ENCODE measurements at places on chromosomes 16 and 17.

- no peak for DNase-seq
These were observed 81.3 kb downstream of the COX10 start for GRCh38 chr17:14150619-14151018.

DNA sequence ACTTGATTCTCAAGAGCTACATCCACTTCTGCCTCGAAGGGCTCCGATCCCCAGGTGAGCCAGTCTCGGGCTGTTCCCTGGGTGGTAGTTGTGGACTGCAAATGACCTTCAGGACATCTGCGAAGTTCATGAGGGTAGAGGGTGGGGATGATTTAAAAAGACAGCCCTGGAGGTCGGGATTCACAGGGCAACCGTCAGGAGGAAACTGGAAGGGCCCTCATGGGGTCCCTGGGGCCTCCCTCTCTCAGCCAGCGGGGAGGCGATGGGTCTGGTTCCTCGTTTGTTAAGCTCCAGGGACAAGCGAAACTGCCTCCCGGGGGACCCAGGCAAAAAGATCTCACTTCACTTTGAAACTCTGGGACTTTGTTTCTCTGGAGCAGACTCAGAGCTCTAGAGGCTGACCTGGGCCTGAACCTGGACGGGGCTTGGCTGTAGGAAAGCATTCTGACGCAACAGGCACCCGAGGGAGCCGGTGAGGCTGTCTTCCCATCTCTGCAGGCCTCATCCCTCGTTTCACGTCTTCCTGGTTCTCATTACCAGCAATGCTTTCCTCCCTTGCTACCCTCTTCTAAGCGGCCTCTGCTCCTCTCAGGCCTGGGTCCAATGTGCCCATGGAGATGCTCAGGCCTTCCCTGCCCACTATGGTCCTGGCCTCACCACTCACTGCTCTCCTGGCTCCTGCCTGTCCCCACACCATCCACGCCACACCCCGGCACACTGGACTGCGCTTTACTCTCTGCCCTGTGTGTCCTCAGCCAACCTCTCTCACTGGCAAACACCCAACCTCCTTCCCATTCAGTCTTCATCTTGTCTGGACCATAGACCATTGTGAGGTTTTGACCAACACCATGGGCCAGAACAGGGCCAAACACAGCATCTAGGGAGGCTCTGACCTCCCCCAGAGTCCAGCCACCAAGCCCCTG, 214.2 kb upstream of the TNRC6C start:
- DNase-seq, result no peak

- DNase-seq, result no peak
These were observed 1.3 kb downstream of the C17orf58 start for GRCh38 chr17:67994817-67995569.

DNA sequence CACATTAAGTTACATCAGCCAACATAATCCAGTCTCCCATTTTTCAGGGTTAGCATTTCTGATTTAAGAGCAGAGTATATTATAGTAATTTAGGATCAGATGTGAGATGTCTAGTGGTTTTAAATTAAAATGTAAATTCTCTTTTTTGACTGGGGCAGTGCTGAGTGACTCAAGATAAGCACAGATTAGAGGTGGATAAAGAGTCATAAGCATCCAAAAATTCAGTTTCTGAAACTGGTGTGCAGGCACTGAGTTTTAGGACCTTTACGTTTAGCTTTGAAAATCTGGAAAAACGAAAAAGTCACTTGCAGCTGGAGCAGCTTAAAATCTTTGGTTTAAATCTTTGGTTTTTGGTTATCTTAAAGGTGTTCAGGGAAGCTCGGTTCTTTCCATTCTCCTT, 190.7 kb downstream of the FTO start:
- no peak for DNase-seq

DNA sequence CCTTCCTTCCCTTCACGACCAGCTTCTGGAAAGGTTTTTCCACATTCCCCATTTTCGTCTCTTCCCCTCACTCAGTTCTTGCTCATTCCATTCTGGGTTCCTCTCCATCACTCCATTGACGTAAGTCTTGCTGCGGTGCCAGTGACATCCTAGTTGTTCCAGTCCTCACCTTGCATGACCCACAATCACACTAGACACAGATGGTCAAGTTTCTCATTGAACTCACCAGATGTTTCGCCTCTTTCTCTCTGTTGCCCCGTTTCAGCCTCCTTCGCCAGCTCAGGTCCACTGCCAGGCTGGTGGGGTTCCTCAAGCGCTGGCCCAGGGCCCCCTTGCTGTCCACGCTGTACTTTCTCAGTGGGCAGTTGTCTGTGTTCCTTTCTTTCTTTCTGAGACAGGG, 43.4 kb downstream of the CCDC42 start:
- DNase-seq, result no peak

GRCh38 chr17:78953356-78954350, 26.1 kb downstream of the LGALS3BP start:
- no peak for DNase-seq

GRCh38 chr17:31499771-31500554, 108.5 kb downstream of the RAB11FIP4 start:
- DNase-seq, result no peak

DNA sequence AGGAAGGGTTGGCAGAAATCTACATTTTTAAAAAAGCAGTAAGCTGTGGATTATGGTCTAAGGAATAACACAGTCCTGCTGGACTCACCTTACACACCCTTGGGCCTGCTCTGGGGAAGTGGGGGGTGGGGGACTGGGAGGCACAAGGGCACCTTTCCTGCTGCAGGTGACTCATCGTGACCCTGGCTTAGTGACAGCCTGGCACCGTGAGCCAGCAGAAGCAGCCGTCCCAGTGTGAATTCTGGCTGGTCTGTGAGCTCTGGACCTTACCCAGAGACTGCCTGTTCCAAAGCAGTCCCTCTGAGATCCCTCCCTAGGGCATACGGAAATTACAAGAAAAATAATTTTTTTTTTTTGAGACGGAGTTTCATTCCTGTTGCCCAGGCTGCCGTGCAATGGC, 4.2 kb upstream of the CRK start:
- DNase-seq, result no peak

DNA sequence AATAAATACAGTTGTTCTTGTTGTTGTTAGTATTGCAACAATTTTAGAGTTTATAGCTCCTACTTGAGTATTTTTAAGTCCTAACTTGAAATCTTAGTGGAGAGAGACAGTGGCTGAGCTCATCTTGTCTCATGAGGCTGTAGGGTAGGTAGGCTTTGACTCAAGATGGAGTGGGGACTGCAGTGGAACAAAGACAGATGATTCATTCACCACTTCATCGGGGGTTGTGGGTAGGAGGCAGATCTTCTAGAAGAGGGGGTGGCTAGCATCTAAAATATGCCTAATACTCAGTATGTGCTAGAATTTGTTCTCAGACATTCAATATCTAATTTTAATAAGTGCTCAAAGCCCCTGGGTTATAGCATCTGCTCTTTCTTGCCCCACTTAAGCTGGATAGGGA, 13.1 kb upstream of the MMD start:
- no peak for DNase-seq

GRCh38 chr17:18019838-18020154, 19.2 kb downstream of the ATPAF2 start:
- no peak for DNase-seq

- no peak for DNase-seq
These were observed 27.3 kb downstream of the COX4I1 start for GRCh38 chr16:85826686-85827247.

DNA sequence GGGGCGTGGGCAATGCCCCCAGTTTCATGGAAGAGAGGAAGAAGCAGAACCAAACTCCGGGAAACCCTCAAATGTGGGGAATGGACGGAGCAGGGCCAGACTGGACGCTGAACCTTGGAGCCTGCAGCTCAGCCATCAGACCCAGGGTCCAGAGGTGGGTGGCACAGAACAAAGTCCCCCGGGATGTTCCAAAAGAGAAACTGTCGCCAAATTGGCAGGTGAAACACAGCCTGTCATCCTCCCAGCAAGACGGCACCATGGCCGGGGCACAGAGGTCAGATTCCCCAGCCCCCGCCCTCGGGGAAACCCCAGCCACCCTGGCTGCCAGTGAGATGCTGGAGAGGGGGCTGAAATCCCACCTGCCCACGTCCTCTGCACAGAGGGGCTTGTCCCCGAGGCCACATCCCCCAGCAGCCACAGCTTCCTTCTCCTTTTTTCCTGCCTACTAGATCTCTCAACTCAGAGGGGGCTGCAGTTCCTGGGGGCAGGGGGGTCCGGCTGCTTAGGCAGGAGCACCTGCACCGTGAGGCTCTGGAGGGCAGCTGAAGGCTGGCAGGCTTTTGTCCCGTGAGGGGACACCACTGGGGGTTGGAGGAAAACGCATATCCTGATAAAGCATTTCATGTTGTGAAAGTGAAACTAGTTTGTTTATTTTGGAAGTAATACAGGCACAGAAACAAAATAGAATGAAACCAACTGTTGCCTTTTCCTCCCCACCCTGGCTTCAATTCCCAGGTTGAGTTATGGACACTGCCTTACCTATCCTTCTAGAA, 1.2 kb upstream of the SECTM1 start:
- DNase-seq, result no peak
